Esophagus squamous epithelium (tissue), 5 donors: ENCODE measurements at places on chromosomes 12 and 14.

DNA sequence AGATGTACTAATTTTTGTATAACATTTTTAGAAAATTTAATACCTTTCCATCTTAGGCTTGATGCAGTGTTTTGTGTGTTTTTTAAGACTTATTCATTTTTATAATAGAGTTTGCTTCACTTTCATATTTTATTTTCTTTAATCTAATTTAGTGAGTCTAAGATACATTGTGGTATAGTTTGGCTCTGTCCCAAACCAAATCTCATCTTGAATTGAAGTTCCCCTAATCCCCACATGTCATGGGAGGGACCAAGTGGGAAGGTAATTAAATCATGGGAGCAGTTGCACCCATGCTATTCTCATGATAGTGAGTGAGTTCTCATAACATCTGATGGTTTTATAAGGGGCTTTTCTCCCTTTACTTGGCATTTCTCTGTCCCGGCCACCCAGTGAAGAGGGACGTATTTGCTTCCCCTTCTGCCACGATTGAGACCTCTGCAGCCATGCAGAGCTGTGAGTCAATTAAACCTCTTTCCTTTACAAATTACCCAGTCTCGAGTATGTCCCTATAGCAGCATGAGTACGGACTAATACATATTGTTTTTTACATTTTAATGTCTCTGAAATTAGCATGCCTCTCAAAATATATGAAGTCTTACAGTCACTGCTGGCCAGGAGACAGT, 34.9 kb downstream of the GABARAPL1 start:
- DNase-seq = no peak

- DNase-seq = no peak
Observed at GRCh38 chr14:25516838-25517237, 466.9 kb upstream of the STXBP6 start.

DNA sequence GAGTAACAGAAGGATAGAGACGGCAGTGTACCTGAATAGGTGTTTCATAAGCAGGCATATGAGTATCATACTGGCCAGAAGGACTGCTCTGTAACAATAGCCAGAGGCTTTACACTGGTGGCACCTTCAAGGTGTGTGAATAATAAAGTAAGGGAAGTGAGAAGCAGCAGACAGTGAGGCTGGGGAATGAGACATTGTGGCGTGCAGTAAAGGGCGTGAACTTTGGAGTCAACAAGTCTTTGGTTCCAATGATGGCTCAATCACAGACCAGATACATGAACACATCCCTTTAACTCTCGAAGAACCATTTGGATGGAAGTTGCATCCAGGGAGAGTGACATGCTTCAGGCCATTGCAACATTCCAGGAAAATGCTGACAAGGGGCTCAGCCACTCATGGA, 32.0 kb upstream of the CCND2 start:
- DNase-seq = no peak

DNA sequence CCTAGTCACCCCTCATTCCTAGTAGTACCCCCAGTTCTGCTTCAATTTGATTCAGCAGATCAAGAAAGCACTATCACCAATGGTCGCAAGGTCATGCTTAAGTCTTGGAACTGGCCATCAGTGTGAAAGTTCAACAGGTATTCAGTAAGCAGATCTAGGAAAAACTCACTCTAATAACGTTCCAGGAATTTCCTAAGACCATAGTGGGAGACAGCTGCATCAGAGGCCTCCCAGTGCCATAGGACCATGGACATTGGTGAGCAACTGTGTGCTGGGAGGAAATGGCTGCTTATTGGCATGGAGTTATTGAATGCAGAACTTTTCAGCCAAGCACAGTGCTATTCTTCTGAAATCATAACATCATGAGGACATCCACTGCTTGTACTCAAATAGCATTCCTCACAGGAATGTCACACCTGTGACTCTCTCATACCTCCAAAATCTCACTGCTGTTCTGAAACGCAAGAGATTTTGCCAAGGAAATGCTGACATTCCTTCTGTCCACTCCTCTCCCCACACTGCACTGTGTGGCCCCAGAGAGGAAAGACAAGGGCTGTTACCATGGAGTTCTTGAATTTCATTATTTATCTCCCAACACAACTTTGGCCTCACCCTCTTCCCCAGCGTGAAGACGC, 30.9 kb upstream of the MDM2 start:
- no peak for DNase-seq

DNA sequence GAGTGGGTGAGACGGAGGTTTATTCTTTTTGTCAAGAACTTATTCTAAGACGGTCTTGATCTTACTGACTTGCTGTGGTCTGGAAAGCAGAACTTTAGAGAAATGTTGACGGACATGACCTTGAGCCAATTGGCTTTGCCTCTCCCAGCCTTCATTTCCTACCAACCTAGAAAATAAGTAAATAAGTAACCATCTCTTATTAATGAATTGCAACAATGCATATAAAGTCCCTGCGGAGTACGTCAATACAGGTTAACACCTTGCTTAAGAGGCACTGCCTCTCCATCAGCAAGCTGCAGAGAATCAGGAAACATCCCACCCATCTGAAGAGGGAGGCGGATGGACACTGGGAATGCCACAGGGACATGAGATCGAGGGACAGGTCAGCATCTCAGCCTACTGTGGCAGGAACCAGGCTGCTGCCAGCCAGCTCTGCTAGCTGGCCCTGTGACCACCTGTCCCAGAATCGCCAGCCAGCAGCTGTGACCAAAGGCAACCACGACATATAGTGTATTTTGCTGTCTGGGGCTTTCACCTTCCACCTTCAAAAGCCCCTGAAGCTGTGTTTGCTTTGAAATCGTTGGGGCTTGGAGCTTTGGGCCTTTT, 208.3 kb downstream of the BCL11B start:
- no peak for DNase-seq

- DNase-seq = no peak
Observed at GRCh38 chr14:58272588-58273372, 25.6 kb upstream of the ARID4A start.

- DNase-seq = no peak
Observed at GRCh38 chr14:92012121-92012748, 27.6 kb downstream of the TRIP11 start.

DNA sequence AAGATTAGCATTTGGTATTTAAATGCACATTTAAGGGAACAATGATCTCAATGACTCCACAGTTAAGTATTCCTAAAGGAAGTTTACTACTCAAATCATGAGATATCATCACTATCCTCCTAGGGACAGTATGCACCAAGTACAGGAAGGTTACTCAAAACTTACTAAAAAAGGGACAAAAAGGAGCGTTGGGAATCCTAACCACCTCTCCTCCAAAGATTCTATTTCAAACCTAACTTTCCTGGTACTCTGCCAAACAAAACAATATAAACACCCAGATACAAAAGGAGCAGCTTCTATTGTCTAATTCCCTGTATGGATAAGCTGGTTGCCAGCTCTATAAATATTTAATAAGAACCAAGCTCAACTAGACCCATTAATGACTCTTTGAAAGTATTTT, 377.7 kb downstream of the NUAK1 start:
- DNase-seq = no peak

GRCh38 chr12:128830505-128830893, 6.7 kb upstream of the SLC15A4 start:
- no peak for DNase-seq

- DNase-seq = no peak
Observed at GRCh38 chr12:70467918-70468733, 102.0 kb downstream of the KCNMB4 start.

- DNase-seq = no peak
Observed at GRCh38 chr14:56176530-56176929, 58.3 kb downstream of the PELI2 start.

- no peak for DNase-seq
Observed at GRCh38 chr12:95463050-95463449, 10.9 kb upstream of the METAP2 start.

- DNase-seq = no peak
Observed at GRCh38 chr14:96052541-96053247, 13.5 kb downstream of the C14orf132 start.

- DNase-seq = no peak
Observed at GRCh38 chr14:88804035-88804434, 11.3 kb upstream of the EML5 start.

DNA sequence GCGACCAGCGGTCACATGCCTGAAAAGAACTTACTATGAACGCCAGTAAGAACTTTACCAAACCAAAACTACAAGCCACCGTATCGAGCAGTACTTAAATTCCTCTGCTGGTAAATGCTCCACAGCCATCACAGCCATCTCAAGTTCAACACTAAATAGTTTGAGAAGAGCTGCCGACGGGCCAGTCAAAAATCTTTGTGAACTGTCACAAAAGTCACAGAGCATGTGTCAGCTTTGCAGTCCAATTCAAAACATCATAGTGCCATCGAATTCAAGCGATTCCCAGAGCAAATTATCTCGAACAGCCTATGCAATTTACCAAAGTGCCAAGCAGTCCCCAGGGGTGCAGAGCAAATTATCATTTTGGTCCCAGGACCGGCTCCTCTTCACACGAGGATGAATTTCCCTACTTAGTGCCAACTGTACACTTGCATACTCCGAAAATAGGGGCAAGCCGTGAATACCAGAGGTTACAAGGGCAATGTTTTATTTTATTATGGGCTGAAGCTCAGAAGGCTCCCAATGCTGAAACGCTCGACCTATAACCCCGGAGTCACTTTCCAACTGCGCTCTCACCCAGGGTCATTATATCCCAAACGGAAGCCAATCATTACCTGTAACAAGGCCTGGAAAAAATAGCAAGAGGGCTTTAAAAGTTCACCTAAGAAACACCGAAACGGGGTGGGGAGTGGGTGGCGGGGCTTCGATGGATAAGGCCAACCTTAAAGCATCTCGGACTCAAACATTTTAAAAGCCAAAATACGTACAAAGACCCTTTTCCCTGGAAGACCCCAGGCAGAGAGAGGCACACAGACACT, 1.1 kb downstream of the LRP6 start:
- no peak for DNase-seq

DNA sequence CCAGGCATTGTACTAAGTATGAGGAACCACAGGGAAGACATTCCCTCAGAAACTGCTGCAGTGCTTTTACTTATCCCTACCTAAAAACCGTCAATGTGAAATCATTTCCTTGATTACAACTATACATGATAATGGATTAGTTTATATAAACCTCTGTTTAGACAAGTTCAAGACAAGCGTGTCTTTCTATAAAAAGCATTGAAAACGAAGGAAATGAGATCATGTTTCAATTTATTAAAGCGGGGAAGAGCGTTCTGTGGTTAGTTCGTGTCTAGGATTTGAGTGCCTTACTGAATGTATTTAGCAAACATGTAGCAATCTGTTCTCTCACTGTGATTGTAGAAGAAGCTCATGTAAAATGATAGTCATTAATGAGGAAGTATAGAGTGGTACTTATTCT, 37.5 kb downstream of the GALC start:
- DNase-seq = no peak

DNA sequence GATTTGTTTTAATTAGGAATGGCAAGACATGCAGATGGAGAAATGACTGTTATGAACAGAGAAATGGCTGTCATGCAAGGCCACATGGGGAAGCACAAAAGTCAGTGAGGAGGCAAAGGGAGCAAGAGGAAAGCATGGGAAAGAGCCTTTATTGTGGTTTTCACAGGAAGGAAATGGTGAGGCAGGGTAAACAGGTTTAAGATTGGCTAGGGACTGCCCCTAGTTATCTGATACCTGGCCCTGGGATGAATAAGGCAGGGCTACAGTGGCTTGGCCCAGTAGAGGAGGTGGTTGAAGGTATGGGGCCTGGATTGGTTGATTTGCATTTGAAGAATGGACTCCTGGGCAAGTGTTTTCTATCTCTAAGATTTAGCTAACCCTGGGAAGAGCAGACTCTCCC, 168.7 kb upstream of the CNOT2 start:
- DNase-seq = no peak

DNA sequence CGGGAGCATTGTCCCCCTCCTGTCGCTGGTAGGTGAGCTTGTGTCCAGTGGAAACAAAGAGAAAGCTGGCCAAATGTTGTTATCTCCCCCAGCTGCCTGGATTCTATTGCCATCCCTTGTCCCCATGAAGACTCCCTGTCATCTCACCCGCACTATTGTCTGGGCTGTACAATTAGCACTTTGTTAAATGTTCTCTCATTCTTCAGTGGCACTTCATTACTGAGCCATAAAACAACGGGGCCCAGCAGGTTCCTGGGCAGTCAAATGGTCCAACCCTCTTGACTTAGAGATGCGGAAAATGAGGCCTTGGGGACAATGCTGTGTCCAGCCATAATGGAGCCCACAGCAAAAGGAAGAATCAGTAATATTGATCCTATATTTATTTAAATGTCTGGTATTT, 13.2 kb upstream of the COL2A1 start:
- no peak for DNase-seq

DNA sequence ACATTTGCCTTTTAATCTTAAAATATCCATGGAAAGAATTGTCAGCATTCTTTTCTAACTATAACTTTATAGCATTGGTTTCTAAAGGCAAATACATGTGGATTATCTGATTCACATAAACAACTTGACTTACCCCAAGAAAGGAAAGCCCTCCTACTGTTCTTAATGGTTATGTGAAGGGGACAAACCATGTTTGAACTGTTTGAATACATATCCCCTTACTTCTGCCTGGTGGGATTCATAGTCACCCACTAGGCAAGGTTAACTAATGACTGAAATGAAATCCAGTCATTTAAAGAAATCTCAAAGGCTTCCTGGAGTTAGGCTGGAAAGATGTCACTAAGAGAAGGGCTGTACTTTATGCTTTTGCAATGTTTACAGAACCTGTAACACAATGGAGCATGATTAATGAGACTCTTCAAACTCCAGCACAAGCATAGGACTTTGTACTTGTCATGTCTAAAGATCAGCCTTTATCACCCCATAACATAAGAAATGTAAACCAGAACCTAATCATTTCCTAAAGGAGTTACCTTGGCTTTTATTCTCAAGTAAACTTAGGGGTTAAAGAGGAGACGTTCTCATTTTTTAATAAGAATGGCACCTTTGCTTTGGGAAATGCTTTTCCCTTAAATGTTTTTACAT, 10.2 kb upstream of the FLRT2 start:
- no peak for DNase-seq

DNA sequence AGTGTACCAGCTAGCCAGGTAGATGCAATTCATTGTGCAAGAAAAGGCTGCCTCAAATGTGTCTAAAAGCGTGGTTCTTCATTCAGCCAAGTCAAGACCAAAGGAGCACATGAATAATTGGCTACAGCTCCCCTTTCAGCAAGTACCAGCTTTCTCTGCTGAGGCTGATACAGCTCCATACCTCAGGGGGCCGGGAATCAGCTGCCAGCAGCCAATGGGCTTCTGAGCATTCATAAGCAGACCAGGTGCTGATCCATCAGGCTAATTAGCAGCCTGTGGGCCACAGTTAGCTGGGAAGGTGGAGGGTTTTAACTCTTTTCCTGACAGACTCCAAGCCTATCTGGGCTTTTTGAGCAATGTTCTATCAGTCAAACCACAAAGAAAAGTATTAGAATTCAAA, 264.7 kb downstream of the APAF1 start:
- DNase-seq = no peak

- DNase-seq = no peak
Observed at GRCh38 chr12:47088021-47088944, 8.5 kb upstream of the AMIGO2 start.
